Fibroblast of pulmonary artery (primary cell): ENCODE measurements at places on chromosomes 3 and 15.

DNA sequence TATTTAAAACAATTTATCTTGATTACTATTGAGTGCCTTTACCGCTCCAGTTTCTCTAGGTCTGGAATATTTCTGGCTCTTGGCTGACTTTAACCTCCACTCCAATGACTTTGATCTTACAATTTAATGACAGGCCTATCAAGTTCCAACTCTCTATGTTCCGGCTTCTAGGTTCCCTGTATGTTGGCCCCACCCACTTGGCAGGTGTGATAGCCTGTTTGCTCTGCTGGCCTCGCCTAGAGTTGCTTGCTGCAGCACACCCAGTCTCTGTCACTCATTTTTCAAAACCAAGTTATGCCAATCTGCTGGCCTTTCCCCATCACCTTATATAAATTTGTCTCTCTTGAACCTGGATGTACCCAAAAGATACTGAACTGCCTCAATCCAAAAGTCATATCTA lies 428.0 kb downstream of the ROBO1 start:
- DNase-seq, result no peak

- no peak for DNase-seq
Observed at GRCh38 chr3:147370349-147370748, 36.0 kb downstream of the ZIC4 start.

GRCh38 chr3:18992709-18993108 lies 155.6 kb upstream of the KCNH8 start:
- no peak for DNase-seq

DNA sequence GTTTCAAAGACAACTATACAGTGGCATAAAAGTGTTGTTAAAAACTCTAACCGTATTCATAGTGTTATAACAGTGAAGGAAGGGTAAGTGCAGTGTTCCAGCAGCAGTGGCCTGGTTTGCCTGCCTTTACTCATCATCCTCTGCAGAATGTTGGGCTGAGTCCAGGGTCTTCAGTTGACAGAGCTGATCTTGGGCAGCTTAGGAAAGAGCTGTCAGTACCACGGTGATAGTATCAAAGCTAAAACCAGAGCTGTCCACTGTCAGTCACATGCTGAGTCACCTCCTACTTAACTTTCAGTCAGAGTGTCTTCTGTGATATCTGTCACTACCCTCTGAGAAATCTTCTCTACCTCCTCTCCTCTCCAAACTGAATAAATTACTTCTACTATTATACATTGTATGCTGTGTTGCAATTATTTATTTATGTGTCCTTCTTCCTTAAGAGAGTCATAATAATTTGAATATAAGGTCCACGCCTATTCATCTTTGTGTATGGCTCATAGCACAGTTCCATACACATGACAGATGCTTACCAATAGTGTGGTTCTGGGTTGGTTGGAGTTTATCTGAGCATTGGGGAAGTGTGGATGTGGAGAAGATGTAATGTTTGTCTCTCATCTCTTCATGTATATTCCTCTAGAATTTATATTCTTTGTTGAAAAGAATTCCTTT lies 242.1 kb downstream of the ZIC1 start:
- DNase-seq, result no peak

DNA sequence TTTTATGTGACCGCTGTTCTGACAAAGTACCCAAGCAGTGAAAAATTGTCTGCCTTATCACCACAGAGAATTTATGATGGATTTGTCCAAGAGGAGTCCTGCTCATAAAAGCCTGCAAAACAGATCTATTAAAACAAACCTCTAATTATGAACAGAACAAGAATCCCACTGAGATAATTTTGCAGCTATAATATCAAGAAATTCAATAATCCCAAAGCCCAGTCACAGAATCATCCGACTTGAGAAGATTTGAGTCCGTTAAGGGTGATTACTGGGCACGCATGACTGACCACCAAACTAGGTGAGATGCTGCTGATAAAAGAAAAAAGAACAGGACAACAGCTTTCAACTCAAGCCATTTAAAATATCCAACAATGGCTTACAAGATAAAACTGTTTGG lies 231.0 kb upstream of the WNT5A start:
- DNase-seq, result no peak

GRCh38 chr15:60799885-60800284 lies 320.9 kb upstream of the ICE2 start:
- no peak for DNase-seq

GRCh38 chr3:48306860-48307530 lies 26.5 kb downstream of the SPINK8 start:
- no peak for DNase-seq

DNA sequence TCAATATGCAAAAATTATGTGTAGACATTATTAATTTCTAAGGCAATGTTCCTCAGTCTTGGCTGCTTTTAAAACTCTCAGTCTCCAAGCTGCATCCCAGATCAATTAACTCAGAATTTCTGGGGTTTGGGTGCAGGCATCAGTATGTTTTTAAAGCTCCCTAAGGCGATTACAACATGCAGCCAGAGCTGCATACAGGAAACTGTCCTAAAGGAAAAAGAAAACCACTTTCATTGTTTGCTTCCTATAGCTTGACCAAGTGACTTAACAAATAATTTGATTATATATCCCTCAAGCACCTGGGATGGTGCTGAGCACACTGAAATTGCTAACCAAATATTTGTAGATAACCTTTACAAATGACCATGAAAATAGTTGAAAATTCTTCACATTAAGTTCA lies 194.7 kb downstream of the DTWD1 start:
- peak; percentile 22 for DNase-seq

- peak; percentile 96 for DNase-seq
Observed at GRCh38 chr3:184811999-184812661, at the start of gene VPS8. VPS8 (plus strand) TSS chr3:184812166; CDS start chr3:184824633, 12,467 bp downstream.

GRCh38 chr3:191555037-191555436 lies 94.1 kb downstream of the PYDC2 start:
- DNase-seq, result no peak

GRCh38 chr3:99872923-99873254 lies 55.2 kb downstream of the CMSS1 start:
- DNase-seq, result no peak

DNA sequence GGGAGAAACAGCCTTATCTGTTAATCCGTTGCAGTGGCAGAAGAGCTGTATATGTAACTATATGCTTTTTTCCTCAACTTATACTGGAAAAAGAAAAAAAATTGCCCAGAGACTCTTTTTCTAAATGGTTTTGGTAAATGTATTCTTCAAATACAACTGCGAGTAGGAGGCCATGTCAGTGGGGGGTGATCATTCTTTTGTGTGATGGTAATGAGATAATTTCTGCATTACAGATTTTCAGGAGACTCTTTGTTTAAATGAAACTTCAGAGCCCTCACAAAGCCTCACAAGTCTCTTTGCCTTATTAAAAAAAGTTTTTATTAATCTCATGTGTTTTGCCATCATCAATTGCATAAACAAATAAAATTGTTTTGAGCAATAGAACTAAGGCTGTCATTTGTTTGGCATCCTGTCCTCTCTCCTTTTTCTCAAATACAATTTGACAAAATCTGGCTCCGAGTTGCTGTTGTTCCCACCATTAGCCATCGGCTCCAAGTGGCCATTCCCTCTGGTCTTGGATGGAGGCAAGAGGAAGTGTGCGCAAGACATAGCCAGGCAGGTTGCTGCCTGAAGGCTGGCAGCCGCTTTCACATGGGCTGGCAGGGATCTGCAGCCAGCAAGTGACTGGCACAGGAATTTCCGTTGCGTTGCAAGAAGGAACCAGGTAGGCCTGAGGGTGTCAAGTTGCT lies 116.7 kb downstream of the FNDC3B start:
- no peak for DNase-seq

- DNase-seq, result no peak
Observed at GRCh38 chr15:101781928-101782327, 21.4 kb upstream of the OR4F6 start.

- DNase-seq, result peak; percentile 58
Observed at GRCh38 chr15:95129574-95129973, 898.2 kb downstream of the MCTP2 start.

DNA sequence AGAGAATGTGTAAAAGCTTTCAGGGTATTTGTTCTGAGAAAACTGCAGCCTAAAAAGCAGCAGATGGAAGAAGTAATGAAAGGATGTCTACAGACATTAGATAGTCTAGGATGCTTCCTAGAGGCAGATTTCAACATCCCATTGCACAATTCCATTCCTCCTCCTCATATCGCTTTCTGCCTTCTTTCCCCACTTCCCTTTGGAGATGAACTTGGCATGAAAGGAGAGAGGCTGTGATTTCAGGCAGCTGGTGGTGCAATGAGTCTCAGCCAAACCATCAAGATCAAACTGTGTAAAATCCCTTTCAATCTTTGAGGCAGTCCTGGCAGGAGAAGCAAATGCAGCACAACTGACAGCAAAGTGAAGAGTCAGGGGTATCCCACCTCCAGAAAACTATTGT lies 438.7 kb upstream of the KCNMB2 start:
- peak; percentile 98 for DNase-seq

- no peak for DNase-seq
Observed at GRCh38 chr3:20104167-20104661, 64.0 kb downstream of the KAT2B start.

- no peak for DNase-seq
Observed at GRCh38 chr3:185986198-185986777, 48.5 kb upstream of the TRA2B start.

GRCh38 chr15:90582553-90582952 lies 52.8 kb downstream of the CRTC3 start:
- DNase-seq, result no peak

DNA sequence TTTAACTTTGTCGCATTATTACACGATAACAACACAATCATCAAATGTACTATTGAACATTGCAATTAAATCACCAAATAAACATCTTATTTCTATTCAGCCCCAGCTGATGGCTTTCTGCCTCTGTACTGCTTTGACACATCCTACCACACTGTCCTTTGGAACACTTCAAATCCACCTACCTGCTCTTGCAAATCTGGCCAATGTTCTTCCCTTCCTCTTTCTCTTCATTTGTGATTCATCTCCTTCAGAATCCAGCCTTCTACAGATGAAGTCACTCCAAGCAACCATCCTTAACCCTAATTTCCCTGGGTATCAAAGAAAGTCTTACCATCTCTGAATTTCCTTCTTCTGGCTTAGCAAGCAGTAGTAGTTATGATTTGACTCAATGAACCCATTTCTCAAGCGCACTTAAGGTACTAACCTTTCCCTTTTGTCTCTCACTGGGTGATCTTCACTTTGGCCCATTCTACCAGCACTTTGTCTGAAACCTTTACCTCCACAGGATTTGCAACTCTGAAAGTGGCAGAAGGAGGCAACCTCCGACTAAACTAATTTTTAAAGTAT lies 502.9 kb downstream of the FOXP1 start:
- no peak for DNase-seq

GRCh38 chr15:27873039-27873438 lies 226.1 kb downstream of the OCA2 start:
- no peak for DNase-seq

DNA sequence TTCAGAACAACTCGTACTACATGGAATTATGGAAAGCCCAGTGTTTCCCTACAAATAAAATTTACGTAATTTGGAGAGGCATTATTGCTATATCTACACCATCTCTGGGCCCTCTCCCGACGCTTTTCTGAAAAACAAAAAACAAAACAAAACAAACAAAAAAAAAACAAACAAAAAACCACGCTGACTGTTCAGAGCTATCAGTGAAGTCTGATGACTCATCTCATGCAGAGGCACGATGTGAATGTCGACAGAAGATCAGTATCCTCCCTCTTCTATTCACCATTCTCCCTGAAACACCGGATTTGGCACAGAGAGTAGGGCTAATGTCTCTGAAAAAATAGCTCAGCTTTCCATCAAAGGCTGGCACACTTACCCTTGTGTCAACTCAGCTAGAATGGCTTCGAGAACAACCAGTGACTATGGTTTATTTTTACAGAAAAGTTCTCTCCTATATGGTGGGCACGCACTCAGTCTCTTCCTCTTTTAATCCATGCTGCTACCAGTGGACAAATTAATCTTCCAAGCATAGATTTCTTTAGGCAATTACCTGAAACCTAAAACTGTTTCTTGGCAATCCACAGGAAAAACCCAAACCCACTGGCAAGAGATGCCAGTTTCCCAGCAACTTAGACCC lies 1.5 kb downstream of the CRBN start:
- peak; percentile 46 for DNase-seq

GRCh38 chr3:110727056-110727455 lies 344.6 kb upstream of the NECTIN3 start:
- DNase-seq, result no peak

GRCh38 chr3:13138833-13139145 lies 65.6 kb upstream of the IQSEC1 start:
- no peak for DNase-seq

- peak; percentile 93 for DNase-seq
Observed at GRCh38 chr15:39426552-39427532, 154.0 kb upstream of the THBS1 start.

DNA sequence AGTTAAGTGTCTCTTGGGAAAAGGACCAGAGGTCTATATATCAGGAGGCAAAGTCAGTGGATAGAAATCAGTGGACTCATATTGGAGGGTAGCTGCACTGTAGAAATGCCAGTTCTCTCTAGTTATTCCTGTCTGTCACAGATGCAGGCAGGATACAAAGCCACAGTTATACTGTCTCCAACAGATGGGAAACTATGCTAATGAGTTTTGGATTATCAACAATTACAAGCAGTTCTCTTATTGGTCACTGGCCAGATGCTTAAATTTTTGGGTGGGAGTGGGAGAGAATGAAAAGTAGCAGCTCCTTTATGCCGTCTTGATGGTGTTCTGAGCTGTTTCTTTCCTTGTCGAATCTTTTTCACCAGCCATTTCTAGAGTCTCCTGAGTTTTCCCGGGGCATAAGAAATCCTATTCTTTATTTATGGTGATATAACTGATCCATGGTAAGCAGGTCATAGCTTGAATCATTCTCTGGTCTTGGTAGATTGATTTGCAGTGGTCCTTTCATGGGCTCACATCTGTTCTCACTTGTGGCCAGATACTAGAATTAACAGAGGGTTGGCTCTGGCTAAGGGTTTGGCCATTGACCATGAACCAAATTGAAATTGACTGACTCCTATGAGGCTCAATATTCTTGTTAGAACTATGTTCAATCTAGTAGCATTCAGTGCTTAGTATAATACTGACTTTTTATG lies 44.6 kb upstream of the RBMS3 start:
- DNase-seq, result no peak

GRCh38 chr15:56052395-56053045 lies 59.1 kb upstream of the NEDD4 start:
- DNase-seq, result peak; percentile 73

DNA sequence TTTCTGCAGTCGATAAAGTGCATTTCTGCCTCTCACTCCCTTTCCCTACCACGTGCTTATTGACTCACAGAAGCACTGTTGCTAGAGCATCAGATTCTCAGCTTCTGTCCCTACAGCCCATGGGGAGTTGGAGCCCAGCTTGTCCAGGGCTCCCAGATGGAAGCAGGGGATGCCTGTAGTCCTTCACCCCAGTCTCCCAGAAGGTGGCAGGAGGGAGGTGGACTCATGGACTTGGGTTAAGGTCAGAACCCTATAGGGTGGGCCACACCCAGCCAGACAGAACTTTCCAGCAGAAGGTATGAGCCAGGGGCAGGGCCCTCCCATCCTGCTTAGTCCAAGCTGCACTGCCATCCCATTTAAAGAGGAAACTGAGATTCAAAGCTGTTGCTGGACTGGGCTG lies 33.1 kb upstream of the SEMA3F start:
- DNase-seq, result no peak

GRCh38 chr3:118548434-118548833 lies 486.2 kb downstream of the IGSF11 start:
- DNase-seq, result peak; percentile 26

- no peak for DNase-seq
Observed at GRCh38 chr3:104750581-104750980, 616.1 kb upstream of the ALCAM start.
